ENCODE measurements at places on chromosomes 5 and 9.

DNA sequence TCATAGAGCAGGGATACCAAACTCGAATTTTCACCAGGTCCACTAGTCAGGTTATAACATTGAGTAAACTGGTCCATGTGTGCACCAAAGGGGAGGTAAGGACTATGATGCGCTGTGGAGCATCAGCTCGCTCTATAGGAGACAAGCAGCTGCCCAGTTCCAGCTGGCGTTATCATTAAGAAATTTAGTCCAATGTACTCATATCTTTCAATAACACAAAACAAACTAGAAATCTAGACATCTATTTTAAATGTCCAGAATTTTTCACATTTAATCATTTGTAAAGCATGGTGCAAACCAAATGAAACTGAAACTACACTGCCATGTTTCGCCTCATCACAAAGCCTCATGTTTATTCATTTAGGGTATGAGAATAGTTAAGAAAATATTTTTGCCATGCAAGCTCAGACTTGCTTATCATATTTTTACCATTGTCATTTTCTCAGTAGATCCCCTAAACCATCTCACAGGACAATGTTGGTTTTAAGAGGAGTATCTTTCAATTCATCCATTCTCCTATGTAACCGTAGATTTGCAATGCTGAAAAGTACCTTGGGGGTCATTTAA lies 50.9 kb downstream of the ZNF474 start:
- no peak for DNase-seq

GRCh38 chr5:43658509-43658908 lies 55.5 kb downstream of the NNT start:
- DNase-seq, result no peak

DNA sequence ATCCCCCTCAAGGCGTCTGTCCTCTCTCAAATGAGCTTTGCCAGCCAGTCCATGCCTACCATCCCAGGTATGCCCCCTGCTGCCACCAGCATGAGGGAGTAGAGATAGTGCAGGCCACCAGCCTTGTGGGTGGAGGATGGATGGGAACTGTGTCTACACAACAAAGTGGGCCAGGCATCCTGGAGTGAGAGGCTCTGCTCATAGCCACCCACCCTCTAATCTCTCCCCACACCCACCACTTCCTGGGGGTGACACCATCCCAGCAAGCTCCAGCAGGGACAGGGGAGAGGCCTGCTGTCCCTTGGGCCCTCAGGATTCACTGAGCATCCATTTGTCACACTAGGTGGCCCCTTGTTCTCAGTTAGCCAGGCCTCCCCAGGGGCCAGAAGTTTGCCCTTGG lies 25.5 kb upstream of the FOXI1 start:
- no peak for DNase-seq

DNA sequence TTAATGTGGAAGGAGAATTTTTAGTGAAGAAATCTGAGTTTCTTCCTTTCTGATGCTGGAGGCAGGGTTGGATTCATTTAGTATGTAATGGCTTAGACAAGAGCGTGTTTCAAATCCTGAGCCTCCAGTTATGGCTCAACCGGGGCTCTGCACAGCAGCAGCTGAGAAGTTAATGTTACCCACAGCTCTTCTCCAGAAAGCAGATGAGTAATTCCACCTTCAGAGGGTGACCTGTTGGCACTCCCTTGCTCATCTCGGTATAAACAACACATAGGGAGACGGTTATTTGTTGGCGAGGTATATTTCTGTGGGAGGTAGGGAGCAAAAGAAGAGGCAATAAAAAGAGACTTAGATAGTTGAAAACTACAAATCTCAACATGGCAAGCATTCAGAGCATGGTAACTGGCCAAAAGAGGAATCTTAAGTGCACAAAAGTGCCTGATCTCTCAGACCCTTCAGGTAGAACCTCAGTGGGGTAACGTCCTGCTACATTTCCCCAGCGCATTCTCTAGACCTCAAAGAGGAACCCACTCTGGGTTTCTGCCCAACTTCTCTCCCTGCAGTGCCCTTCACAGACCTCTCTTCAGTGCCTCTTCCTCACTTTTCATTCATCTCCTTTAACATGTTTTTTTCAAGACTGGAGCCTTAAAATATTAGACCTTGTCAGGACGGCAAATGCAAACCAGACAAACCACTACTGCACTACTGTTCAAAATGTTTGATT lies 417.5 kb upstream of the ADAMTSL1 start:
- no peak for DNase-seq

- no peak for DNase-seq
These were observed 396.5 kb upstream of the MEF2C start for GRCh38 chr5:89279391-89280036.

GRCh38 chr9:4099976-4100735 lies 199.7 kb downstream of the GLIS3 start:
- DNase-seq, result no peak

DNA sequence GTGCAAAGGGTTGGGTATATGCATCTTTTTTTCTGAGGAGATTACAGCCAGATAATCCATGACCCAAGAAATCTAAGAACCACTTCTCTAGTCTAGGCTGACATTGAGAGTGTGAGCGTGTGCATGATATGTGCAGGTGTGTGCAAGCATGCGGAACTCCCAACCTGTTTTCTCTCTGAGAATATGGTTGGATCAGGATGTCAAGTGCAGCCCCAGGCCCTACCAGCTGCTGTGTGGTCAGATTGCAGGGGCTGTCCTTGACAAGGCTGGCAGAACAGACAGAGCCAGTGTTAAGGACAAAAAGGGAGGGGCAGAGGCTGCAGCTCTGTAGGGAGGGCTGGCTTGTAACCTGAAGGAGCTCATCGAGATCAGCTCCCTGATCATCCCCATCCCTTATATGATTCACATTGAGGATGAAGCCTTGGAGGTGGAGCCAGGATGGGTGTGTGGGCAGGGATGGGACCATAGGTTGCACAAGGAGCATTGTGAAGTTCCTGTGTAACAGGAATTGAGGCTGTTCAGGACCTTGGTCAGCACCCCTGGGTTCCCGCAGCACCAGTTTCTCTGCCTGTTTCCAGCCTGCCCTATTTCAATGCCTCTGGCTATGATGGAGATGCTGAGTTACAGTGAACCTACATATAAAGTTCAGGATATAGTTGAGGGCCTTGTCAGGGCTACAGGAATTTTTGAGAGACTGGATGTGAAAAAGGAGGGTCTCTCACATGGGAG lies 52.6 kb upstream of the ARAP3 start:
- DNase-seq, result no peak

- no peak for DNase-seq
These were observed 80.7 kb upstream of the PHYKPL start for GRCh38 chr5:178313316-178313715.

GRCh38 chr5:149855366-149855765 lies 89.2 kb downstream of the PDE6A start:
- DNase-seq, result no peak

DNA sequence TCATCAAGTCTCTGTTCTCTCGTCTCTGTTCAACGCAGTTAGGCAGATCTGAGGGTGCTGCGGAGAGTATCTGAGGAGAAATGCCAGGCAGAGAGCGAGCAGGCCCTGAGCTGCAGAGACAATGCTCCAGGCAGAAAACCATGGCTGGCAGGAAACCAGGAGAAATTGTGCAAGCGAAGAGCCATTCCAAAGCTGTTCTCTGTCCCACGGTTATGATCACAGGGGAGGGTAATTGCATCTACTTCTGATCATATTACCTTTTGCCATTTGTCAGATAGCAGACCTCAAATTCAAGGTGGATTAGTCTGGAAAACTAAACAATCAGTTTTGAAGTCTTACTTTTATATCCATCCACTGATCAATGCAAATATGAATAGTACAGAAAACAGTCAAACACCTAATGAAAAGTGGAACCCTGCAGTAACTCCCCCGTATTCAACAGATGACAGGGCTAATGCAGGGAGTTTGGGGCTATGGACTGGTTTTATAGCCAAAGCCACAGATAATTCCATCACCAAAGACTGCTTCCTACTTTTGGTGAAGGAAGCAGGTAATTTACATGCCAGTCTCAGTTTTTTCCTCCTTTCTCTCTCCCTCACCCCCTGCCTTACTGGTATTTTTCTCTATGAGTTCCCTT lies 228.0 kb downstream of the DCP2 start:
- DNase-seq, result no peak

- no peak for DNase-seq
These were observed 5.6 kb downstream of the WNK2 start for GRCh38 chr9:93189369-93190132.
